ENCODE measurements at places on chromosomes 12 and 14.

DNA sequence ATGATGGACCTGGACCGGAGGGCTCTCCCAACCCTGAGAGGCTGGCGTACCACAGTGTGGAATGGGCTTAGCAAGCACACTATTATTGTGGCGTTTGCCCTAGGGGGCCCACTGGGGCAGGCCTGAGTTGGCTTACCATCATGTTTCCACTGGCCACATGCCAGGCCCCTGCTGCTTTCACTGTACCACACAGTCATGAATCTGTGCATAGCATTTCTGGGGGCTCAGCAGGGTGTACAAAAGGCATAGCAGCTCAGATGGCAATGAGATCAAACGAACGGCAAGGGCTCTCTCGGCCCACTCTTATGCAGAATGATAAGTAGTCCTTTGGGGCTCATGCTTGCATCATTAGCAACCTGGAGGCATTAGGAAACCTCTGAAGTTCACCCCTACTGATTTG lies 137.0 kb upstream of the HIF1A start:
- peak; percentile 46 for DNase-seq

GRCh38 chr12:13102461-13103195 lies 839 bp downstream of the GSG1 start:
- peak; percentile 81 for DNase-seq

- DNase-seq = no peak
Observed at GRCh38 chr14:95196268-95196667, 38.9 kb upstream of the DICER1 start.

GRCh38 chr12:58413794-58414193 lies 472.4 kb downstream of the ATP23 start:
- DNase-seq = peak; percentile 65

DNA sequence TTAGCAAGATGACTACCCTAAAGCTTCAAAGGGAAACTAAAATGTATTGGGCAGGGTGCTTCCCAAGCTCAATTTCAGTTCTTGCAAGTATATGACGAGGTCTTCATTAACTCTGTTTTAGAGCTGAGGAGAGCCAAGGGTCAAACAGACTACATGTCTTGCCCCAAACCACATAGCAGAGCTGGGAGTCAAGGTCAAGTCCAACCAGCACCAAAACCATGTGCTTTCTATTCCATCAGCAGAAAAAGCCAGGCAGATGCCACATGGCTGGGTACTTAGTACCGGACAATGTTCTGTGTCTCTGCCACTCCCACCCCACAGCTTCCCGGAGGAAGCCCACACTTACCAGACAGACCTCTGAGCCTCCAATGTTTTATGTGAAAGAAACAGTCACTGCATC lies 17.6 kb downstream of the NID2 start:
- DNase-seq = no peak

DNA sequence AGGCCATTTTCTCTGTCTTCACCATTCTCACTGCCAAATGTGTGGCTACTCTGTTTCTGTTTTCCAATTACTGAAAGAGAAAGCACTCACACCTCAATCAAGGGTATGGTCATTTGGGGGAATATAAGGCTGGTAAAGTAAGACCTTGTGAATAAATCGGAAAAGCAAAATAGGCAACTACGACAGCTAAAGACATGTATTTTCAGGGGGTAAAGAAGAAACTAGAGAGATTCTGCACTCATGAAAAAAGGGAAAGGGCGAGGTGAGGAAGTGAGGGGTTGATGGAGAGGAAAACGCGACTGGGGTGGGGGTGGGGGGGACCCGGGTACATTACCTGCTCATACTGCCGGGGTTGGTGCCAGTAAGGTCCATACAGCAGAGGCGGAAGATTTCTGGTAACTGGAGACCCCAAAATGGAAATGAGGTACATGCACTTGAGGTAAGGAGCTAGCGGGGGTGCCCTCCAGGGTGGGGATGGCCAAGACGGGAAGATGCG lies 19.3 kb downstream of the CHD8 start:
- DNase-seq = no peak

- DNase-seq = no peak
Observed at GRCh38 chr14:77324816-77325745, 4.2 kb downstream of the GSTZ1 start.

GRCh38 chr14:32835924-32836323 lies 102.8 kb upstream of the NPAS3 start:
- no peak for DNase-seq

GRCh38 chr12:129409281-129409680 lies 494.5 kb downstream of the TMEM132D start:
- DNase-seq = no peak

DNA sequence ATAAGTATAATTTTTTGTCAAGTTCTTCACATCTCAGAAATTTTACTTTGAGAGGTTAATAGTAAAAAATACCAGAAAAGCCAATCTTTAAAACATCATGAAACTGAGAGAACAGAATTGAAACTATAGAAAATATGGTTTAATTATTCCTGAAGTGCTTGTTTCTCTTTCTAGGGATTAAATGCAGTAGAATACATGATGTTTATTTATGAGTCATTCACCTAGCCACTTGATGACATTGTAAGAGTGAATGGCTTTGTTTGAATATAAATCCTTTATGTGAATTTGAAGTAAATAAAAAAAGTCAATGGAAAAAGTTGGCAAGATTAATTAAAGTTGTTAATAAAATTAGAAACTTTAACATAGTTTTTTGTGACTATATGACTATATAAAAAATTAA lies 48.4 kb downstream of the KTN1 start:
- peak; percentile 12 for DNase-seq

GRCh38 chr14:34044373-34044637 lies 93.4 kb upstream of the EGLN3 start:
- DNase-seq = no peak

DNA sequence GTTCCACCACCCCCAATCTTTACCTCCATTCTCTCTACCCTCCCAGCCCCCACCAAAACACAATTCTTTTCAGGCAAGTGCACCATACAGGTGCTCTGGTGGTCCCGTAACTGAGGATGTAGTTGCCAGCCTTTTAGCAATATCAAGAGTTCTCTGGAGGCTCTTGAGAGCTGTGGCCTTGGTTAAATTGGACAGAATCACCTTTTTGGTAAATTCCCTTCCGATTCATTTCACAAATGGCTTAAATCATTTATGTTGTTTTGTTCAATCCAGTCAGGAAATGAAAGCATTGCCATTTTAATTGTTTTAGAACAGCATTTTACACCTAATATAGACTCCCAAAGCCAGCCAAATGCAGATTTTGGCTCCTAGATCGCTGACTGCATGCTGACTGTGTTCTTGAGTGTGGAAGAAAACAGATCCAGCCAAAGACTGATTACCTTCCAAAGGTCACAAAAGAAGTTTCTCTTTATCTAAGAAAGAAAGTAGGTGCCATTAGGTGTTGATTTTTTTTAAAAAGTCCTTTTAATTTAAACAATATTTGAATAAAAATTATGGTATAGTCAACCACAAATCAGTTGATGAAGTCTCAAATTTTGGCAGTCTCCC lies 25.6 kb downstream of the CRADD start:
- DNase-seq = no peak

GRCh38 chr12:14665354-14666348 lies 30.7 kb downstream of the GUCY2C start:
- DNase-seq = no peak

GRCh38 chr14:73789989-73790581 lies 61.5 kb upstream of the PTGR2 start:
- peak; percentile 97 for DNase-seq

DNA sequence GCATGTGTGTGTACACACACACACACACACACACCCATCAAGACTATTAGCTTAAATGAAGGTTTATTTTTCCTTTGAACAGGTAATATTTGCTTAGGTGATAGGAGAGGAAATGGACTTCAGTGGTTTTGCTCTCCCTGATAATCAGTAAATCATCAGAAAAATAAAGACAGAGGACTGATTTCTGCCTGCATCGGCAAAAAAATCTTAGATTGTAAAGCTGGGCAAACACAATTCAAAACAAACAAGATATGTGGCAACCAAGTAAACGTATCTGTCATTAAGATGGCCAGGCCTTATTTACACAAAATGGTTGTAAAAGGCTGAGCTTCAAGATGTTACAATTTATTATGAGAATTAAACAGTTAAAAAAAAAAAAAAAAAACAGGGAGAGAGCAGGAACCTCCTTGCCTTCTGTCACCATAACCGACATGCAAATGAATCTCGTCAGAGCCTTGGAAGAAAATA lies 31.3 kb downstream of the PRKD1 start:
- no peak for DNase-seq

DNA sequence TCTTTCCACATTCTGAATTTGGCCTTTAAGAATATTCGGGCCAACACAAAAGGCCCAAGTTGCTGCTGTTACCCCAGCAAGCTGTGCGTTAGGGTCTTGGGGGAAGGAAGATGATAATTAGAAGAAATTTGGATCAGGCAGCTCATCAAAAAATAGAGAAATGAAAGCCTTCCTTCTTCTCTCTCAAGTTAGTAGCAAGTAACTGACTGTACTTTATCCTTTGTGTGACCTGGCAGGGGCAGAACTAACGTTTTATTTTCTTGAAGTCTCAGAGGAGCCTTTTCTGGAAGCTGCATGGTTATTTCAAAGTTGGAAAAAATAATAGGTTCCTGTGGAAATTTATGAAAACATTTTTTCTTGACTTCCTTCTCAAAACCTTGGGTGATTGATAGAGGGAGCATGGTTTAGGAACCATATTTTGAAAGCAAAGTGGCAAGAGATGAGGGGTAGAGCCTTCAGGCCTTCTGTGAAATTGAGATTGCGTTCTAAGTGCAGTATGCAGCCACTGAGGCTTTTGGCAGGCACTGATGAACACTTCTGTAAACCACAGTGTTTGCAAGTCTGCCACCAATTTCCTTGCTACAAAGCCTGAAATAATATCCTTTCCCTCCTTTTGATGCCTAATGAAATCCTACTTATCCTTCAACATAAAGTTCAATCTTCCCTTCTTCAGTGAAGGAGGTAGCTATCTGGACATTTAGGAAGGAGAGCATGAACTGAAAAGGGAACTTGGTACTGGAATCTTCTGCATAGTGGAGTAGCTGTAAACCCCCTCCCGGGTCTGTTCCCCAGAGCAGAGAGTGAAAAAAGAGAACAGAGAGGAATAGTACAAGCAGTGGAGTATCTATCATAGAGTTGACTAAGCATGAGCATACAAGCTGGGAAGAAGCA lies 123.2 kb downstream of the FGD4 start:
- no peak for DNase-seq

GRCh38 chr12:79186506-79186905 lies 321.9 kb downstream of the SYT1 start:
- no peak for DNase-seq

GRCh38 chr12:50404307-50404706 lies 3.6 kb downstream of the LARP4 start:
- no peak for DNase-seq

DNA sequence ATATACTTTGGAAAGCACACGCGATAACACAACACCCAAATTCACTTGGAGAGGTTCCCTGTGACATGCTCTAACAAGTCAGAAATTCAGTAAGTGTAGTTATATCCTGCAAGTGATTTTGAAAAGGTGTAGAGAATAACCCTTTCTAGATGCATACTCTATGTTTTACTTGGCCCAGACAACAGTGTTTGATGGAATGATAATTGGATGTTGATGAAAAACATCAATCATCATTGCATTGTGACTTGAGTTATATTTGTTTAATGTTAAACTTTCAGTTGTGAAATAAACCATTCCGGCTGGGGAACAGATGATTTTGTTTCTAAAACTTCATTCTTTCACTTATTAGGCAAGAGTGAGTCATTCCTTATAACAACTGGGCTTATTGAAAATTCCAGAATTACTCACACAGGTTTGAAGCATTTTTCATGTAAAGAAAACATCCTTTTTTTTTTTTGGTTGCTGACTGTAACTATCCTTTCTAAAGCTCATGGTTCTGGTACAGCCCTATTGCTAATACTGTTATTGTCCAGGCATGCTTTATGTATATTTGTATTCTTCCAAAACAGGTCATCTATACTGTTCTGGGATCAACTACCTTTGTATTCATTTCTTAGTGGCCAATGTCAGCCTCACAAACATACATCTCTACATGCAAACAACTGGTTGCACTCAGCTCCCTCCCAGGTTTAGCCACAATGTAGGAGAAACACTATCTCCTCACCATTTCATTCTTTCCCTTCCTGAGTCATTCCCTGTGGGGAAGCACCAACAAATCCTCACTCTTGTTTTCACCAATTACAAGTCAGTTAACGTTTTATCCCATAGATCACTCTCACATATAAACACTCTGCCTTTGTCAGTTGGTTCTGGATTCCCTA lies 121.2 kb upstream of the LRIG3 start:
- DNase-seq = peak; percentile 95

GRCh38 chr12:67446716-67447115 lies 177.6 kb downstream of the CAND1 start:
- no peak for DNase-seq

- no peak for DNase-seq
Observed at GRCh38 chr14:30854492-30854891, 19.9 kb upstream of the COCH start.

- no peak for DNase-seq
Observed at GRCh38 chr12:77610446-77610845, 220.2 kb upstream of the NAV3 start.

DNA sequence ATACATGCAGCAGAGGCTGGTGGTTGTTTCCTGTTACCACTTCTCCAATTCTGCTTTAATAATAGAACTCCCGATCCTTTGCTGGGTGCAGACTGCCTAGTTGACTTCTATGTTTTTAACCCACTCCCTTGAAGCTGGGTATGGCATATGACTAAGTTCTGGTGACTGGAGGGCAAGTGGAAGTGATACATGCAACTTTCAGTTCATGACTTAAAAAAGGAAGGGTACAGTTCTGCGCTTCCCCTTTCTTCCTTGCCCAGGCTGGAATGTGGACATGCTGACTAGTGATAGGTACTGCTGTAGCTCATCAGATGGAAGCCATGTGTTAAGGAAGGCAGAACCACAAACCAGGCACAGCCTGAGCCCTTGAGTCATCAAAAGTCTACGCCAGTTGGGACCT lies 2.4 kb upstream of the A2M start:
- no peak for DNase-seq

DNA sequence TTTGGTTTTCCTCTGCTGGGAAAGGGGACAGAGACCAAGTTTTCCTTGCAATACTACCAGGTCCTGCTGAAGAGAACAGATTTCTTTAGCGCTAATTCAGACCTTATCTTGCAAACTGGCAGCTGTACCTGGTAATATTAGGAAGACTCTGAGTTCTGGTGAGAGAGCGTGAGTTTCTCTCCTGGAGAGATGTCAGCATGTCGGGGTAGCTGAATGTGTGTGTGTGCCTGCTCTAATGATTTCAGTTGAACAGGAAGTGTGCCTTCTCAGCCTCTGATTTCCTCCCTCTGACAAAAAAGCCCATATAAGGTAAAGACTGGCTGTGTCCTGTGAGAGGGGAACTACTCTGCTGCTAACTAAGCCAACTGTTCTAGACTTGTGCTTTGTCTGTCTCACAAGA lies 10.3 kb upstream of the ERP27 start:
- peak; percentile 92 for DNase-seq

GRCh38 chr12:14275886-14276285 lies 89.6 kb upstream of the ATF7IP start:
- no peak for DNase-seq

DNA sequence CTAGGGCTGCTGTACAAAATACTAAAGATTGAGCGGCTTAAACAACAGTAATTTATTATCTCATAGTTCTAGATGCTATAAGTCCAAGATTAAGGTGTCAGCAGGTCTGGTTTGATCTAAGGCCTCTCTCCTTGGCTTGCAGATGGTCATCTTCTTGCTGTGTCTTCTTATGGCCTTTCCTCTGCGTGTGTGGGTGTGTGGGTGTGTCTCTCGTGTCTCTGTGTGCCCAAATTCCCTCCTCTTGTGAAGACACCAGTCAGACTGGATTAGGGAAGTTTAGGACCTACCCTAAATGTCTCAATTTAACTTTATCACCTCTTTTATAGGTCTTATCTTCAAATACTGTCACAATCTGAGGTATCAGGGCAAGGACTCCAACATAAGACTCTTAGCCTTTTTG lies 28.3 kb downstream of the DDHD1 start:
- no peak for DNase-seq

GRCh38 chr12:52020539-52021336 lies 14.0 kb downstream of the TAMALIN start:
- no peak for DNase-seq

All from iris pigment epithelial cell (primary cell).